ENCODE measurements at places on chromosomes 11 and 22. TPM values are rescaled to one million over a fixed set of nuclear protein-coding genes. Genes with fewer than 3 reads are reported as not detected.
A peak's percentile ranks its signal among the peaks of the same experiment; 100 is the strongest.

DNA sequence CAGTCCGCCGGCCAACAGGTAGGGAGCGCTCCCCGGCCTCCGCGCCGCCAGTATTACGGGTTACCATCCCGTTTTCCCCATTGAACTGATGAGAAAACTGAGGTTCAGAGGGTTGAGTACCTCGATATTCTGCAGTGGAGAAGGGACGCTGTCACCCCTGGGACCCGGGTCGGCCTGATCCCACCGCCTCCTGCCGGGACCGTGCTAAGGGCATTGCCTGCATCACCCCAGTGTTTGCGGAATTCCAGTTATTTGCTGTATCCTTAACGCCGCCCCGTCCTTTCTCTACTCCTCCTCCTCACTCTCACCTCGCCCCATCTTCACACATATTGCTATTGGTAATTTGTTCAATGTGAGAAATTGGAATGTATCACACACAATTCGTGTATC is 370 bp upstream of the A4GALT start:
- H3K27me3 ChIP-seq, result no peaks in the 10 kb centered on the region
- peak overlapping the region; percentile 73 for H3K4me3 ChIP-seq
- no peak overlapping the region for H3K27ac ChIP-seq
- H3K36me3 ChIP-seq, result no peaks in the 10 kb centered on the region
- DNase-seq, result no peak
- peaks cover 5% of the 10 kb centered on the region for H3K4me1 ChIP-seq

- H3K27ac ChIP-seq, result no peak overlapping the region
- H3K27me3 ChIP-seq, result no peaks in the 10 kb centered on the region
- H3K4me3 ChIP-seq, result no peak overlapping the region
- H3K4me1 ChIP-seq, result peaks cover 26% of the 10 kb centered on the region
- DNase-seq, result no peak
These were observed 24.3 kb downstream of the AMOTL1 start for GRCh38 chr11:94792451-94792850.

DNA sequence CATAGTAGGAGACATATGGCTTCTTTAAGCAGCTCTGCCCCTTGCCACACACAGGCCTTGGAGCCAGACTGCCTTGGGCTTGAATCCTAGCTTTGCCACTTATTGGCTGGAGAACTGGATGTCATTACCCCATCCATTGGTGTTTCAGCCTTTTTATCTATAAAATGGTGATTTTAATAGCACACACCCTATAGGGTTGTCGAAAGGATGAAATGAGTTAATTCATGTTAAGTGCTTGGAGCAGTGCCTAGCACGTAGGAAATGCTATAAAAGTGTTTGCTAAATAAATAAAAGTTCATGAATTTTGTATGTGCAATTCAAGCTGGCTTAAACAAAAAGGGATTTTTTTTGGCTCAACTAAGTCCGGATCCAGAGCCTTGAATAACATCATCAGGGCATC is 120.7 kb downstream of the TIMP3 start:
- H3K36me3 ChIP-seq, result no peaks in the 10 kb centered on the region
- DNase-seq, result no peak
- H3K4me1 ChIP-seq, result peaks cover 2% of the 10 kb centered on the region
- H3K27ac ChIP-seq, result no peak overlapping the region
- H3K4me3 ChIP-seq, result no peak overlapping the region

GRCh38 chr22:36237462-36238372 is 1.6 kb downstream of the APOL2 start:
- peaks cover 16% of the 10 kb centered on the region for H3K4me1 ChIP-seq
- DNase-seq, result no peak

CDKN1C gene
- polyA plus RNA-seq, result 72.3 TPM
